ENCODE measurements at places on chromosomes 6 and 20.

DNA sequence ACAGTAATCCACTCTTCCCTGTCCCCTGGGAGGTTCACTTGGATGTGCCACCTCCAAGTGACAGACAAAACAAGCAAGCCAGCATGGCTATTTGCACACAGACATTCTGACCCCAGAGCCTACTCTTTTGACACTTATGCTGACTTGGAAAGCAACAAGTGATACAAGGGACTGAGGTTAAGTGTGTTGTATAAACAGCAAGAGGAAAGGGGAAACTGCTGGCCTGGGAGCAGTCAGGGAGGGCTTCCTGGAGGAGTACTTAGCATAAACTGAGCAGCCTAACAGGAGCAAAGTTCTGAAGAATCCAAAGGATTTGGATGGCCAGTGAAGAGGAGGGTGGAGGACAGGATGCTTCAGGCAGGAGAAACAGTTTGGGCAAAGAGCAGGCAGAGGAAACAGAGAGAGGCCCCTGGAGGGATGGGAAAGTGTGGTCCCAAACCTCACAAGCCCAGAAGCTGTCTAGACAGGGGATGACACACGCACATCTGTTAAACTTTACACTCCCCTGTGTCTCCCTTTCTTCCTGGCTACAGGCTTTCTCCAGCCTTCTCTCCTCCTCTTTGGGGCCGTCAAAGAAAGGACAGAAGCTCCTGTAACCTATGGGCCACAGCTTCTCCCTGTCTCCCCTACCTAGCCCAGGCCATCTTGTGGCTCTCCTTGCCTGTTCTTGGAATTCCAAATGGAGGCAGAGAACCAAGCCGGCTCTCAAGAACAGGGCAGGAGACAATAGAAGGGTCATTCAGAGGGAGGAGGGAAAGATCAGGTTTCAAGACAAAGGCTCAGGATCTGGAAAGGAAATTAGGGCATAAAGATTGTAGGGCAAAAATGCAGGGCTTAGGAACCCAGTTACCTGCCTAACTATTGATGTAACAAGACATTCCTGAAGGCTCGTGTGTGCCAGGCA is 19.3 kb downstream of the SULF2 start:
- DNase-seq, result no peak

- DNase-seq, result no peak
Measured at GRCh38 chr6:21831521-21832291, 238.2 kb downstream of the SOX4 start.

DNA sequence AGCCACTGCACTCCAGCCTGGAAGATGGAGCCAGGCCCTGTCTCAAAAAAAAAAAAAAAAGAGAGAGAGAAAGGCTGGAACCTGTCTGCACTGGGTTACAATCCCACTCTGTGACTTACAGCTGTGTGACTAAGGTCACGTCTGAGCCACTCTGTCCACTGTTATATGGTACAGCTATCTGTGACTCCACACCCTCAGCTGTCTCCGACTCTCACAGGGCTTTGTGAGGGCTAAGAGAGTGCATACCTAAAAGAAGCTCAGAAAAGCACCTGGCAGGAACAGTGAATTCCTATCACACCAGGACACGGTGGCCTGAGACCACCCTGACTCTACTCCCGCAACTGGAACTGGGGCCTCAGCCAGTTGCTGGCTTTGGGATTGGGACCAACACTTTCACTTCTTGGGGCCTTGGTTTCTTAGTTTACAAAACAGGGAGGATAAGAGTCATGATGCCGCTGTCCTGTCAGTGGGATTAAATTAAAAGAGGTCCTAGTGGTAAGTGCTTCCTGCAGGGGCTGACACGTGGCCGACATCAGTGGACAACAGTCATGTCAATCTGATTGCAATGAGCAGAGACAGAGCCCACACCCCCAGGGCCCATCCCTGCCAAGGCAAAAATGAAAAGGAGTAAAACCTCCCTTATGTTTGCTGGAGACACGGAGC is 5.7 kb upstream of the CD93 start:
- DNase-seq, result no peak

DNA sequence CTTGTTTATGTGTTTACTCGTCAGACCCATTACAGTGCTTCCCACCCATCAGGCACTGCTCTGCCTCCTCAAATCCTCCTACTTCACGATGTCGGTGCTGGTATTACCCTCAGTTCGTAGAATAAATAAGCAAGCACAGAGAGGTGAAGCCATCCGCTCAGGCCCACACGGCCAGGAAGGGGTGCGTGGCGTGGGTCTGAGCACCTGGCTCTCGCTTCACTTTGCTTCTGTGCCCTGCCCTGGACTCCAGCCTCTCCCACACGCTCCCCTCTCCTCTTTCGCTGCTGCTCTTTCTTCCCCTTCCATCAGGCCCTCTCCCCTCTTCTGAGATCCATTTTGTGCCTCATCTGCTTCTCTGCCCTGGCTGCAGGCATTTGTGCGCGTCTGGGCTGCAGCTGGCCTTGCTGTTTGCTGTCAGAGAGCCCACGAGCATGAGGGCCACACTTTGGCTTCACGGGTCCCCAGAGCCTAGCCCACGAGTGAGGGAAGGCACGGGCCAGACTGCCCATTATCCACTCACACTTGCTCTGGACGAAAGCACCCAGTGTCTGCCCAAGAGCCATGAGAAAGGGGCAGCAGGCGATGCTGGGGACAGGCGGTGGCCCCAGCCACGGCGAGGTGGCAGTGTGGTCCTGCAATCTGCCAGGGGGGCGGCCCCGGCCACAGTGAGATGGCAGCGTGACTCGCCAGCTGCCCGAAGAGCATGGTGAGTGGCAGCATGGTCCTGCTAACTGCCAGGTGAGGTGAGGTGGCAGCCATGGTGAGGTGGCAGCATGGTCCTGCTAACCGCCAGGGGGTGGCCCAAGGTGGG is 96.2 kb upstream of the MPC1 start:
- DNase-seq, result no peak

GRCh38 chr20:4666001-4666479 is 55.7 kb upstream of the PRND start:
- DNase-seq, result peak; percentile 28

DNA sequence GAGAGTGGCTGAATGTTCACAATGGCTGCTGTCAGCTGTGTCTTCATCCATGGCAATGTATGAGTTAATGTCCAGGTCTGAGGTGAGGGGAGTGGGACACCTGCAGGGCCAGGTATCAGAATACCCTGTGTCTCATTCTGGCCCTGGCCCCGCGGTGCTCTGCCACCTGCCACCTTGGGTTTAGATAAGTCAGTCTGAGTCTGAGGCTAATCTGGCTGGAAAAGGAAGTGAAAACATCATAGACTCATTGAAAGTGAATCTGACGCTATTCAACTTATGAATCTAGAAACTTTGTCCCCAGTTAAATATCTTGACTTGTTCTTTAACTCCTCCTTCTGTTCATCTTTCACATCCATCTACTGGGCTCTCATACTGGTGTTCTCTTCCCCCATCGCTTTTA is 267.1 kb upstream of the JAG1 start:
- DNase-seq, result no peak

- no peak for DNase-seq
Measured at GRCh38 chr6:32216998-32217397, 6.9 kb downstream of the NOTCH4 start.

- DNase-seq, result peak; percentile 8
Measured at GRCh38 chr20:23446505-23446904, 6.2 kb downstream of the CST11 start.

DNA sequence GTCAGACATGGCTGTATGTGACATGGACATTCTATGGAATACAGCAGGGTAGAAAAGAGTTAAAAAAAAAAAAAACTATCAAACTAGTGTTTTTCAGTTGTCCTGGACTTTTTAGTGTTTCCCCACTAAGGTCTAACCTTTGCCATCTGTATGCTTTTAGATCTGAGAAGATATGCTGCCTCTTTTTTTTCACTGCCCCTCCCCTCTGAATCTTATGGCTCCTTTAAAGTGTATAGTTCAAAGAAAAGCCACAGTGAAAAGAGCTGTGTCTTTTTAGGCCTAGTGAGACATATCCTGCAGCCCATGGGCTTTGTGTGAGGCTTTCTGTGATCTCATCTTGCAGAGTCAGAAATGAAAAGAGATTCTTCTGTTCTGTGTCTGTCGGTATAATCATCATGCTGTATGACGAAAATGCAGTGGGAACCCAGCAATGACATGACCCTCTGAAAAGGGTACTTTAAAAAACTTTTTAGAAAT is 29.3 kb downstream of the ADGRG6 start:
- DNase-seq, result no peak

- DNase-seq, result no peak
Measured at GRCh38 chr6:31940256-31940664, 5.6 kb upstream of the CFB start.

DNA sequence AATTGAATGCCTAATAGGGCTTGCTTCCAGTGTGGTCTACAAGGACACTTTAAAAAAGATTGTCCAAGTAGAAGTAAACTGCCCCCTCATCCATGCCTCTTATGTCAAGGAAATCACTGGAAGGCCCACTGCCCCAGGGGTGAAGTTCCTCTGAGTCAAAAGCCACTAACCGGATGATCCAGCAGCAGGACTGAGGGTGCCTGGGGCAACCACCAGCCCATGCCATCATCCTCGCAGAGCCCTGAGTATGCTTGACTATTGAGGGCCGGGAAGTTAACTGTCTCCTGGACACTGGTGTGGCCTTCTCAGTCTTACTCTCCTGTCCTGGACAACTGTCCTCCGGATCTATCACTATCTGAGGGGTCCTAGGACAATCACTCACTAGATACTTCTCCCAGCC is 411.5 kb downstream of the TENT5A start:
- no peak for DNase-seq

GRCh38 chr20:49635166-49635565 is 67.2 kb upstream of the PTGIS start:
- DNase-seq, result no peak

- DNase-seq, result no peak
Measured at GRCh38 chr20:36754656-36755222, 8.8 kb upstream of the NDRG3 start.

DNA sequence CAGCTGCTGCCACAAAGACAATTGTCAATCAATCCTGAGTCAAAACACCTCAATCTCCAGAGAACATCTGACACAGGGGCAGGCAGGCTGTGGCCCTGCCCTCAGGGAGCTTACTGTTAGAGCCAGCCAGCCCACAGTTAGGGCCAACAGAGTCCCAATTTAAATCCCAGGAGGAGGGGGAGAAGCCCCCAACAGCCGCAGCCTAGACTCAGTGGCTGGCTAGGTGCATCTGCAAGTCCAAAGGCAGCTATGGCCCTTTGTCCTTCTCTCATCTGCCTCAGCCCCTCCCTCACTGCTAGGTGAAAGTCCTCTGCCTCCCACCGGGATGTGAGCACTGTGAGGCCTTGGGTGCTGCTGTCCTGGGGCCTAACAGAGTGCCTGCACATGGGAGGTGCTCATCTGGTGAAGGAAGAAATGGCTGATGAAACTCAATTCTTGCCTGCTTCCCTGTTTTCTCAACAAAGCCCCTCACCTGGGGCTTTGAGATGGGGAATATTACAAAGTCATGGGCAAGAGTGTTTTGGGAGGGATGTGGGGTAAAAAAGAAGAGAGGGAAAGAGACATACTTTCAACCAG is 33.7 kb upstream of the VEGFA start:
- no peak for DNase-seq

GRCh38 chr20:1860446-1860845 is 34.8 kb upstream of the SIRPA start:
- no peak for DNase-seq

GRCh38 chr6:114714836-114715507 is 372.1 kb upstream of the HS3ST5 start:
- DNase-seq, result no peak

GRCh38 chr20:62376112-62377063 is 9.3 kb upstream of the LAMA5 start:
- DNase-seq, result no peak

GRCh38 chr6:16432075-16433032 is 194.0 kb downstream of the GMPR start:
- no peak for DNase-seq

DNA sequence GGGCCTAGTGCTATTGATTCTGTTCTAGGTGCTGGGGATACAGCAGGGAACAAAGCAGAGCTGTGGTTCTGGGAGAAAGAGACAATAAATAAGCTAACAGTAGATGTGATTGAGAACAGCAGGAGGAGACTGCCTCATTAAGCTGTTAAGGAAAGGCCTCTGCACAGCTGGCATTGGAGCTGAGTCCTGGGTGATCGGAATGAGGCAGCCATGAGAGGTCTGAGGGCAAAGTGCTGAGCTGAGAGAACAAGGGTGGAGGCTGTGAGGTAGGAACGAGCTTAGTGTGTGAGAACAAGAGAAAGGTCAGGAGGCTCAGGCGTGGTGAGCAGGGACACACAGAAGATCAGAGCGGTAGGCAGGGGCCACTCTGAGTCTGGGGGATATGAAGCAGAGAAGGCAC is 18.3 kb downstream of the DDX27 start:
- no peak for DNase-seq

- DNase-seq, result no peak
Measured at GRCh38 chr20:63733117-63733516, 3.3 kb upstream of the LIME1 start.

DNA sequence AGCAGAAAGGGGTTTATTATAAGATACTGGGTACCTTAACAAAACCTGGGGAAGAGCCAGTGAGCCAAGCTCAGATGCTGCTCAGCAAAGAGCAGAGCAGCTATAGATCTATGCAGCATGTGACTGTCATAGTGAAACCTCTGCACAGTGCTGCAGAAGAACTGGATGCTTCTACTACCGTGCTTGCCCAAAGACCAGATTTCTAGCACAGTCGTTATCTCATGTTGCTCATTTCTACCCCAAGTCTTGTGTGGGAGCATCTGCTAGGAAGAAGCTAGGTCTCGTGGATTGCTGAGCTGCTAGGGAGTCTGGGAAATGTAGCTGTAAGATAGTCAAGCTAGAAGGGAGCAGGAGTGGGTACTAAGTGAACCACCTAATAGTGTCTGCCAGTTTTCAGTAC is 31.7 kb upstream of the GNRH2 start:
- peak; percentile 29 for DNase-seq

GRCh38 chr20:50190251-50191064 is at the start of gene CEBPB:
TSS of gene CEBPB (plus strand) at chr20:50190830. CDS start at chr20:50191034, 204 bp downstream.
- peak; percentile 77 for DNase-seq

- no peak for DNase-seq
Measured at GRCh38 chr6:43824703-43825064, 54.7 kb downstream of the VEGFA start.

- DNase-seq, result no peak
Measured at GRCh38 chr6:140036196-140036595, 661.7 kb upstream of the CITED2 start.

- no peak for DNase-seq
Measured at GRCh38 chr6:18609715-18610114, 222.6 kb downstream of the RNF144B start.

GRCh38 chr6:169592558-169592957 is 109.3 kb downstream of the WDR27 start:
- no peak for DNase-seq

DNA sequence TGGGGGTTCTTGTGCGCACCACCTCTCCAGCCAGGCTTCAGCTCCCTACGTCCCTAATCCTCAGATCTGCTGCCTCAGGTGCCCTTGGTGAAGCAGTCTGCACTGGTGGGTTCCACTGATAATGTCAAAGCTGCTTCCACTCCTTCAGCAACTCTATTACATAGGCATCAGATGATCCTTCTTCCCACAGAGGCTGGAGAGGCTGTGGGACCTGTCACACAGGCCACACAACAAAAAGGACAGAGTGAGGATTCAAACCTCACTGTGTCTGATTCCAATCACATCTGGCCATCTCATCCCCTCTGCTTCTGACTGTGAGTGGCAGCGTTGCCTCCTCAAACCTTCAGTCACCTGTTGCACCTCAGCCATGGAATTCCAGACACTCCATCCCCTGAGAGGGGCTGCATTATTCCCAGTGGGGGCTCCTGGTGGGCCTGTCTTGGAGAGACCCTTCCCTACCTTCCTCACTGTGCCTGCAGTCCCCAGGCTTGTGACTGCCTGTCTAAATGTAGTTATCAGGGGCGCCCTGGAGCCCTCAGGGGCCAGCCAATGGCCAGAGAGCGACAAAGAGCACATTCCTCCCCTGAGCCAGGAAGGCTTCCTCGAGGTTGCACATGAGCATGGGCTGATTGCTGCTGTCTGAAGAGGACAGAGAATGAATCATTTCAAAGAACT is 211.4 kb upstream of the ECI2 start:
- no peak for DNase-seq
